AG08395 (cell line): ENCODE measurements at places on chromosomes 2 and 18.
A peak's percentile ranks its signal among the peaks of the same experiment; 100 is the strongest.

DNA sequence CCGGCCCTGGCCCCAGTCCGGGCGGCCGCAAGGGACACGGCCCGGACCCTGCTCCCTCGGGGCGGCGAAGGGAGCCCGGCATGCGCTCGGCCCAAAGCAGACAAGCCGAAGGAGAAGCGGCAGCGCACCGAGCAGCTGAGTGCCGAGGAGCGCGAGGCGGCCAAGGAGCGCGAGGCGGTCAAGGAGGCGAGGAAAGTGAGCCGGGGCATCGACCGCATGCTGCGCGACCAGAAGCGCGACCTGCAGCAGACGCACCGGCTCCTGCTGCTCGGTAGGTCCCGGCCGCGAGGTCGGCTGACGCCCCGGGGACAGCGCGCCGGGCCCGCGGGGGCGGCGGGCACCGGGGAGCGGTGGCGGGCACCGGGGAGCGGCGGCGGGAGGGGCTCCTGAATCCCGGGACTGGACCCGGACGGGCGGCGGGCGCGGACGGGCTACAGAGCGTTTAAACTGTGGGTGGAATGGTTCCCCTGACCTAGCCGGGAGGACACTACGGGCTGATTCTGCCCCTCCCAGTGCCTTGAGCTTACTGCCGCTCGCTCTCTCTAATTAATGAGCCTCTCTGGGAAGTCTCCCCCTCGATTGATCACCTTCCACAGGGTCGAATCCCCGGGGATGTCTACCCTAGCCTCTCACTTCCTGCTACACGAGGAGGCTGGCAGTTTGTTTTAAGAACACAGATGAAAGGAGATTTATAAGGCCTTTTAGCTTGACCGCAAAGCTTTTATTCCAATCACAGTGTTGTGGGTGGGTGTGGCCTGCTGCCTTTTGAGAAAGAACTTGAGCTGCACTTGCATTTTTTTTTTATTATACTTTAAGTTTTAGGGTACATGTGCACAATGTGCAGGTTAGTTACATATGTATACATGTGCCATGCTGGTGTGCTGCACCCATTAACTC is 853 bp downstream of the GNAL start:
- DNase-seq, result no peak

GRCh38 chr2:117071556-117072102 is 742.9 kb upstream of the DDX18 start:
- no peak for DNase-seq

GRCh38 chr2:233385489-233386044 is 31.3 kb downstream of the DGKD start:
- no peak for DNase-seq

- DNase-seq, result no peak
Observed at GRCh38 chr18:62769216-62769615, 53.9 kb downstream of the PHLPP1 start.

- no peak for DNase-seq
Observed at GRCh38 chr2:215288112-215288815, 23.6 kb upstream of the ATIC start.

DNA sequence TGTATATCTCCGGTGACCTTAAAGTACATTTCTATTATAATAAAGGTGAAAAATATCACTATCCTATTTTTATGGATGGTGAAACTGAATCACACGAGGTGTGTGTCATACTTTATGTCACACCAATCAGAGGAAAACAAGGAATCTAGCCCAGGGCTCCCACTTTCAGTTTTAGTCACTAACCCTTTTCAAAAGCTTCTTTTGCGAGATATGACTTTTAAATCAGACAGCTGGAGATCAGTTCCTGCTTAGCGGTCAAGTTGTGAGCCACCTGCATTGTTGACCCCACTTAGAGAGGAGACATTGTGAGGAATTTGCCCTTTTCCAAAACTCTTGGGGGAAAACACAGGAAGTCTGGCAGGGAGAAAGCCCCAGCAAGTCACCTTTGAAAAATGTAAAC is 70.5 kb downstream of the CPS1 start:
- DNase-seq, result peak; percentile 17

DNA sequence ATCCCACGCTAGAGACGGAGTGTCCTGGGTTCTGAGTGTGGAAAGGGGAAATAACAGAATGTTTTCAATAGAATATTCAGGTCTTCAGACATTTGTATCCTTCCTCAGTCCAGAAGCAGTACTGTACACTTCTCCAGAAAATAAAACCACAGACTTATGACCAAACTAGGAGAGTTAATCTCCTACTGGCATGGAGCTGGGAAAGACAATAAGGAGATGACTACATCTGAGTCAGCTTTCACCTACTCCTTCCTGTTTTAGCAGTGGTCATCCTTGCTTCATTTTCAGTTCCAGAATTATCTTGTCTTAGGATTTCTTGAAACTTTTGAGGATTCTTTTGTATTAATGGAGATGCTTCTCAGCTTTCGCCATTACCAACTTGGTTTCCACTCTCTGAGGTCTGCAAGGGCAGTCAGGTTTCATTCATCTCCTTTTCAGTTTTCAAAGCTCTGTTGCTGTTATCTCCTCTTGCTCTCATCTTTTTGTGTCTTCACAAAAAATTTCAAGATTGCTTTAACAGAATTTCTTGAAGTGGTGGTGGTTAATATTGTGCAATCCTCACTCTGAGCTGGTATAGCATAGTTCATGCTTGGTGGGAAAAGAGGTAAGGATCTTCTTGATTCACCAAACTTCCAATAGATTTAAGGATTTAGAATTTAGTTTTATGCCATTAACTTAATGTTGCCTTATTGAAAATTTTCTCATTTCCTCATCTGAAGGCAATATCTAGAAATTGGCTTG is 23.7 kb upstream of the NR4A2 start:
- DNase-seq, result peak; percentile 64

GRCh38 chr18:8474661-8475060 is 134.6 kb upstream of the RAB12 start:
- DNase-seq, result no peak

GRCh38 chr2:151192681-151193080 is 69.0 kb downstream of the RBM43 start:
- DNase-seq, result no peak

DNA sequence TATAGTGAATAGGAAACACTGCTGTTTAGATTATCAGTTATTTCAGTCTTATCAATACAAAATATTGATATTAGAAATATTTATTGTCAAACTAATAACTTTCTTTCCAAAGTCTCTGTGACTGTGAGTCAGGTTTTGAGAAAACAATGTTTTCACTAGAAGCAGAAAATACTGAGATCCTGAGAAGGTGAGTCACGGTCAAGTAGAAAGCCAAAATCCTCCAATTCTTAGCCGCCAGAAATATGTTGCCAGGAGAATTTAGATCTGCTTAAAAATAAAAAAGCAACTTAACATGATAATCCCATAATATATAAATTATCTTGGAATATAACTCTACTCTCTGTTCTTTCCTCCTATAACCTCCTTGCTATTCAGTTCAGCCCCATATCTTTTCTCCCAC is 181.9 kb upstream of the NRXN1 start:
- DNase-seq, result no peak

DNA sequence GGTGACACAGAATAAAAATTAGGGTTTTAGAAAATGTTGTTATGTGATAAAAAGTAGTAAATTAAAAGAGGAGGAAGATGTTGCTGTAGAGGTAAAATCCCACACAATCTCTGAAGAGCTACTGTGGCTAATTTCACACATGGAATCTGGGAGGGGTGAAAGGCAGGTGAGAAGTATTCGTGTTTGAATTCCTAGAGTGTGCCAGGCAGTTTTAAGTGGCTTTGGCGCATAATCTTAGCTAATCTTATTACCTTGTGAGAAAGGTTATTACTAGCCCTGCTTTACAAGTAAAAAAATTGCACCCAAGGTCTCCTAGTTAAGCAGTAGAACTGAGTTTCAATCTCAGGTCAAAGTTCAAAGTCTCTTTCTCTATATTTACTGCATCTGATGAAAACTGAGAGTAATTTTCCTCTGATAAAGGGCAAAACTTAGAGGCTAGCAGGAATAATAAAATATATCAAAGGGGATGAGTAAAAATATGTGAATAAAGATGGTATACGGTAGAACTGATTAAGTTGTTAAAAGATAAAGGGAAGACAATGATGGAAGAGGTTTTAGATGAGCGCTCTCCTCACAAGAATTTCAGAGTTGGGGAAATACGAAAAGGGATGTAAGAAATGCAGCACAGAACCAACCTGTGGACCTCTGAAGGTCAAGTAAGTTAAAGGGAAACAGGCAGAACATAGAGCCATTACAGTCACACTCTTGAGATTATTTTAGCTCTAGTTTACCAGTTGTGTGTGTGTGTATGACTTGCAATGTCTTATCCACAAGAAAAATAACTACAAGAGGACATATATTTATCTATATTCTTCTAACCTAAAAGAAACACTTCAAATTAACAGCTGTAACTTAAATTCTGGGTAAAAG is 34.8 kb downstream of the GAREM1 start:
- no peak for DNase-seq

GRCh38 chr2:222756362-222756831 is 84.9 kb downstream of the MOGAT1 start:
- no peak for DNase-seq

GRCh38 chr2:217316743-217317142 is 456.9 kb upstream of the TNP1 start:
- peak; percentile 55 for DNase-seq

GRCh38 chr2:141455211-141455826 is 675.5 kb downstream of the LRP1B start:
- no peak for DNase-seq

GRCh38 chr2:47503481-47504070 is 100.6 kb downstream of the MSH2 start:
- DNase-seq, result no peak

- peak; percentile 31 for DNase-seq
Observed at GRCh38 chr2:234677758-234678538, 181.1 kb upstream of the ARL4C start.

GRCh38 chr18:48940854-48941611 is 9.7 kb downstream of the SMAD7 start:
- no peak for DNase-seq

DNA sequence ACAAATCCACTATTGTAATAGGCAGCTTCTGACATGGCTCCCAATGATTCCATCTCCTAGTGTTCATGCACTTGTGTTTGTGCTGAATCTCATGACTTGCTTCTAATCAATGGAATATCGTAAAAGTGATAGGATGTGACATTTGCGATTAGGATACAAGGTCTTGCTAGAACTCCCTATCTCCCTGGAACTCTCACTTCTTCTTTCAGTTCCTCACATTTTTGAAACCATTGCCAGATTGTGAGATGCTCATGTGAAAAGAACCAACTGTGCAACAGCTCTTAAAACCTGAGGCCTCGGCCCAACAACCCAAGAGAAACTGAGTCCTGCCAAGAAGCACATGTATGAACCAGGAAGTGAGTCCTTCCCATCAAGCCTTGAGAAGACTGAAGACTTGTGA is 226.9 kb upstream of the DTNA start:
- no peak for DNase-seq

DNA sequence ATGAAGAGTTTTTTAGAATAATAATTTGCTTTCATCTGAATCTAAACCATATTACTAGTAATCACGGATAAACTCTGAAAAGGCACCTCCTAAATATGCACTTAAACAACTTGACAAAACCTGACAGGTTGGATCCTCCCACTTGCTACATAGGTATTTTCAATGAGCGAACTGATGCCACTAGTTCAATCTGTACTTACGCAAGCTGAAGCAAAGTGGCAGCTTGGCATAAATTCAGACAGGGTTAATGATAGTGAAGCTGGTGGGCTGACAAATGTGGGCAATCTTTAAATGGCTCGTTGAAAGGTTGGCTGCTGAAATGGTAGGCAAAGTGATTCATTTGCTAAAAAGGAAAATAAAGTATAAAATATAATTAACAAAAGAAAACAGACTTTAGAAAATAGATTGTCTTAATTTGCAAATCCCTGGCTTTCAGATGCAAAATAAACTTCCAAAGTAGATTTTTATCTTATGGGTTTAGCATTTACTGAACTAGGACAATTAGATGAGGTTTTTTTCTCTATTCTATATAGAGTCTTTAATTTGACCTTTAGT is 1713.5 kb upstream of the SLC39A10 start:
- no peak for DNase-seq

GRCh38 chr2:28128281-28128950 is 237.9 kb downstream of the BABAM2 start:
- no peak for DNase-seq

GRCh38 chr18:74249181-74249968 is 42.4 kb downstream of the CYB5A start:
- DNase-seq, result peak; percentile 62

DNA sequence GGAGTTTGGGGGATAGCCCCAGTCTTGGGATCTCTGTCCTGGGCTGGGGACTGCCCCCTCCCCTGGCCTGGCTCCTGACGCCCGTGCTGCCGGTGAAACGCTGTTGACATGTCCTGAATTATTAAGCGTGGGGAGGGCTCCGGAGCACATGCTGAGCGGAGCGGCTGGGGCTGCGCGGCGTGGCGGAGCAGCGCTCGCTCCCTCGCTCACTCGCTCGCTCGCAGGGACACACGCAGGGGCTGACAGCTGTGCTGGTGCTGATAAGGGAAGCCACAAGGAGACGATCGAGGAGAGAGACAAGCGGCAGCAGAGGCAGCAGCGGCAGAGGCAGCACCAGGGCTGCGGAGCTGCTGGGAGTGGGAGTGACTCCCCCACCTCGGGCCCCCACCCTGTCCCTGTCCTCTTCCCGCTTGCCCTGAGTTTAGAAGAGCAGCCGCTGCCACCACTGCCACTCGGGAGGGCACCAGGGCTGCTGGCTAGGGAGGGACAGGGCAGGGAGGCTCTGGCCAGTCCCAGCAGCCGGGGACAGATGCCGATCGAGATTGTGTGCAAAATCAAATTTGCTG is at the start of gene ASIC4:
TSS of gene ASIC4 (plus strand) at position 287 of the 566 bp plus-strand sequence. CDS start at position 530, 243 bp downstream.
- DNase-seq, result peak; percentile 31

DNA sequence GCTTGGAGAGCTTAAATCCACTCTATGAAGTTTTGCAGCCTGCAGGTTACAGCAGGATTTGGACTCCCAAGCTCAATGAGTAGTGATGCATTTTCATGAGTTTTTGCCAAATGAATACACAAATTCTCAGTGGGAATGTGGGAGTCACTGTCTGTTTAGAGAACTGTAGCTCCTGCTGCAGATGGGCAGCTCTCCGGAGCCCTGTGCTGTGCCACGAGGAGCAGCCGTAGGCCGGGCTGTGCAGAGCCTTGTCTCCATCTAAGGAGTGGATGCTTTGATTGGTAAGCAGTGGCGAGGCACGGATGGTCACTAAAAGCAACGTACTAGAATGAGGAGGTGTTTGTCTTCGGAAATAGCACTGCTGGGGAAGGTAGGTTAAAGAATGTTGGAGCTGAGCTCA is 96.0 kb upstream of the NFATC1 start:
- no peak for DNase-seq
